ENCODE measurements at places on chromosomes 7 and 10. TPM values are rescaled to one million over a fixed set of nuclear protein-coding genes. Genes with fewer than 3 reads are reported as not detected.

GRCh38 chr10:33703501-33704213 lies 369.2 kb upstream of the NRP1 start:
- peak; percentile 48 for DNase-seq

GRCh38 chr7:114986190-114987180 lies 64.6 kb downstream of the MDFIC start:
- DNase-seq: no peak

GRCh38 chr10:131890276-131891195 lies 10.3 kb upstream of the PPP2R2D start:
- DNase-seq: no peak

GRCh38 chr10:29535012-29535777 lies 99.6 kb downstream of the SVIL start:
- DNase-seq: peak; percentile 79

DNA sequence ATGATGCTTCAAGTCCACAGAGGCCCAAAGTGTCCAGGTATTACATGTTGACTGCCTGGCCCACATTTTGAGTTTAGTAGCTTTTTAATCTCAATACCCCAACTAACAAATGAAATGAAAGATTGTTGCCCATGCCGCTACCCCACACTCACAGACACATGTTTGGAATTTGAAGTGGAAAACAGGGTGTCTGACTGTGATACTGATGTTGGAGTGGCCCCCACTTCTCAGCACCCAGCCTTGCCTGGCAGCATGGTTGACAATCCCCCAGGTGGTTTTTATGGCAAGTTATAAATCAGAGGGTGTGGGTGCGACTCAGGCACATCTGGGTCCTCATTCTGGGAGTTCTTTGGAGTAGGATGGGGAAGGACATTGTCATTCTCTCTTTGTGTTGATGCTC lies 314.7 kb upstream of the ZNF32 start:
- DNase-seq: no peak

GRCh38 chr7:154720016-154720415 lies 282.9 kb downstream of the PAXIP1 start:
- DNase-seq: no peak

DNA sequence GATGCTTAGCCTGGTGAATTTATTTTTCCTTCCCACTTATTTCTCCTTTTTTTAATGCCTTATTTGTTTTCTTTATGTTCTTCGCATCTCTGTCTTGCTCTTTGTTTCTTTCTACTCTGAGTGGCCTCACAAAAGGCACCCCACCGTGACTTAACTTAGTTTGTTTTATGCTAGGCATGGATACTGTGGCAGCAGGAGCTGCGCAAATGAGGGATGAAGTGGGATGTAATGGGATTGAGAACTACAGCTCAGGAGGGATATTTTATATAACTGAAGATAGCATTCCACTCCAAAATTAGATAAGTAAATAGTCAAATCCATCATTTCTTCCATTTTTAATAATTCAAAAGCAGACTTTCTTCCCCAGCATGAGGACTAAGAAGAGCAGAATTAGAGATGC lies 1.7 kb upstream of the CACNA2D1 start:
- DNase-seq: no peak

DNA sequence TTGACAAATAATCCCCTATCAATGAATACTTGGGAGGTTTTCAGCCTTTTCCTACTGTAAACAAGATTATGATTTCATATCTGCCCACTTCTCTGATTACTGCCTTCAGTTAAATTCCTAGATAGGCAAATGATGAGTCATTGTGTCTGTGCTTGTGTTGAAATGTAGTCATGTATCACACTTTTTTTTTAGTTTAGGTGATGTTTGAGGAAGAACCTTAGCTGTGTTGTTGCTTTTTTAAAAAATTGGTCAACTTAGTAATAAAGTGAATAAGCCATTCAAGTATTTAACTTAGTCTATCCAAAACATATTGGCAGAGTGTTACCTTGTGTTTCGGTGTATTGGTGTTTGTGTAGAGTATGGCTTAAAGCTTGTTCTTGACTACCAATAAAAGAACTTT lies 60.0 kb downstream of the WAC start:
- peak; percentile 57 for DNase-seq

- no peak for DNase-seq
Measured at GRCh38 chr7:151838861-151839381, 38.0 kb downstream of the PRKAG2 start.

DNA sequence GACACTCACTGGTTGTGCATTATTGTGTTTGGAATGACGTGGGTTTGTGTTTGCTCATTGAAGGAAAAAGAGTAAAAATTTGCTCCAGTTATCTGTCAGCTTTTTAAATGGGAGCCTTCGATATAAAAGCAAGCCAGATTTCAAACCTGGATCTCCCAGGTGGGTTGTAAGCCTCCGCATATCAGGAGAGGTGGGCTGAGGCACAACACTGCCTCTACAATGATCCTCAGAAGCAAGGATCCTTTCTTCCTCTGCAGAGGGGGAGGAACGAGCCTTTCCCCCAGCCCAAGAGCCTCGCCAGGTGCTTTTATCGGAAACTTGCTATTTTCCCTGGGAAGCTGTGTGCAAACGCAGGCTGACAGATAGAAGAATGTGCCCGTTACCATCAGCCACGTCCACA lies 331.0 kb upstream of the MGMT start:
- DNase-seq: no peak

DNA sequence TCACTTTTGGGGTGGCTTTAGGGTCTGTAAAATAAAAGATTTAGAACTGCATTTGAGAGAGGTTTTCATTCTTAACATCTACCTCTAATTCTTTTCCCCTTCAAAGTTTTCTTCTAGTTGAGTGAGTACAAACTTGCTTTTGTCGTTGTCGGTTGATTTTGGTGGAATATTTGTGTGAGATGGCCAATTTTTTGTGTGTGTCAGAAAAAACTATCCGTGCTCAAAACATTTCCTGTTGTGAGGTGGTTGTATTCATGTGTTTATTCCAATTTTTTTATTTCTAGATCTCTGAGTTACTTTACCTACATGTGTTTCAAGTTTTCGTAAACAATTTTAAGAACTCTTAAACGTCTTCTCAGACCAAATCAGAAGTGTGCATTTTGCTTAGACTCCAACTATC lies 1.6 kb downstream of the AHR start:
- no peak for DNase-seq

GRCh38 chr10:6542999-6543430 lies 37.1 kb downstream of the PRKCQ start:
- DNase-seq: no peak

DNA sequence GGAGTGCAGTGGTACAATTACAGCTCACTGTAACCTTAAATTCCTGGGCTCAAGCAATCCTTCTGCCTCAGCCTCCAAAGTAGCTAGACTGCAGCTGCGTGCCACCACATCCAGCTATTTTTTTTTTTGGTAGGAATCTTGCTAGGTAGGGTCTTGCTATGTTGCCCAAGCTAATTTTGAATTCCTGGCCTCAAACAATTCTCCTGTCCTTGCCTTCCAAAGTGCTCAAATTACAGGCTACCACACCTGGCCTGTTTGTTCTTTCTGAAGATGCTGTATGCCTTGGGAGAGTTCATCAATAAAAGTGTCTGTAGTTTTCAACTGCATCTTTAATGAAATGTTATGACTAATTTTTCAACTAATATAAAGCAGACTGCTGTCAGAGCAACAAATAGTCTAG lies 452 bp downstream of the SAMD9 start:
- no peak for DNase-seq

DNA sequence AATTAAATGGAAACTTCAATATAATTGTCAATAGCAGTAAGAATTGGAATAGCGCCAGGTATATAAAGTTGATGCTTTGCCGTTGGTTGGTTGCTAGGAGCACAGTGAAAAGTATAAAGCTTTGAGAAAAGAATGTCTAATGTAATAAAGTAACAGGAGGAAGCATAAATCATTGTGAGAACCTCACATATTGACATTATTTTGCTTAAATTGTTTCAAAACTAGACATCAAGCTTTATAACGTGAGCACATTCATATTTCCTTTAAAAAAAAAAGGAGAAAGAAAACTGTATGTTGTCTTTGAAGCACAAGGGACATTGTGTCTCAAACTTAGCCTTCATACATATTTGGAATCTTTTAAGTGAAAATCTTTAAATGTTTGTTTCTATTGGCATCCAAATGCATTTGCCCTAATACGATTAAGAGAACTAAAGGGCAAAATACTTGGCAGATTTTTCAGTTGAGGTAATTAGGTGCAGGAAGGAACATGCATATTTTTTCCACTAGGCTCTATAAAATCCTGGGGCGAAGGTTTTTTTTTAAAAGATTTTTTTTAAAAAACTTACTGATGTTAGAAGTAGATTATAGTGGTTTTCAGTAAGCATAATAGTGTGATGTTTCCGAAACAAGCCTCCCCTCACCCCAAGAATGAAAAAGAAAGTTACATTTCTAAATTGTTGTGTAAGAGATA lies 92.4 kb downstream of the ARID5B start:
- DNase-seq: peak; percentile 66

DNA sequence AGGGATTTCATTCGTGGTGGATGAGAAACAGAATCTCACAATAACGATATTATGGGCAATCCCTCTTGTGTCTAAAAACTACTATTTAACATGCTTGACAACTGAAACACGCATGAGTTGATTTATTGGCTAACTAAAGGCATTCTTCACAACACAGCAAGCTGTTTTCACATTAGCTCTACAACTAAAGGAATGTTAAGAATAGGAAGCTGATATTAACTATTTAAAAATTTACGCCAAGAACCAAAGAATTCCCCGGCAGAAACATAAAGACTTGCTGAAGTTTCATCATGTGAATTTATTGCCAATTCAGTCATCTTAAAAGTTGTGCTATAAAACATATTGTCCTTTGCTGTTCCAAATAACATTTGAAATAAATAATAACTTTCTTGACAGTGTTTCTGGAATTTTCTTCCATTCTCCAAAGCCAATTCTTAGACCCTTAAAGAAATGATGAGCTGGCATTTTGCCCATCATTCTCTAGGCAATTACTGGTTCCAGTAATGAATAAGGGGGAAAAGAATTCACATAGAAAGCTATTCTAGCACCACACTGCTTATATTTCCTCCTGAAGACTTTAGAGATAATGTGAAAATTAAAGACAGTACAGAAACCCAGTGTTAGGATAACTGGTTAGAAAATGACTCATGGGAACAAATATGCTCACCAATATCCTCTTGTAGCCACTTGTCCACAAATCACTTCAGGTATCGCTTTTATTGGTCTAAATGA lies 233.1 kb downstream of the PARD3 start:
- DNase-seq: peak; percentile 52

The FAM185A gene
- total RNA-seq: 8.2 TPM

The CABCOCO1 gene
- 0.26 TPM for total RNA-seq

The CD36 gene
- total RNA-seq: 41.0 TPM

The TAS2R5 gene
- total RNA-seq: 1.0 TPM

The CLEC5A gene
- total RNA-seq: not detected

The SERPINE1 gene
- 167 TPM for total RNA-seq
